Left ventricle myocardium superior (tissue), 1 donor: ENCODE measurements at places on chromosomes 3 and 15. TPM values are rescaled to one million over a fixed set of nuclear protein-coding genes. Genes with fewer than 3 reads are reported as not detected.

- DNase-seq = no peak
Observed at GRCh38 chr3:170723241-170723640, 137.4 kb upstream of the SLC7A14 start.

- DNase-seq = no peak
Observed at GRCh38 chr15:50797926-50798325, 32.4 kb upstream of the SPPL2A start.

- no peak for DNase-seq
Observed at GRCh38 chr3:64266983-64267382, 41.7 kb upstream of the PRICKLE2 start.

Gene CCR8
- total RNA-seq = not detected

Gene HSPBAP1
- total RNA-seq = 5.3 TPM

- DNase-seq = no peak
Observed at GRCh38 chr3:121482660-121483059, 63.1 kb downstream of the POLQ start.

DNA sequence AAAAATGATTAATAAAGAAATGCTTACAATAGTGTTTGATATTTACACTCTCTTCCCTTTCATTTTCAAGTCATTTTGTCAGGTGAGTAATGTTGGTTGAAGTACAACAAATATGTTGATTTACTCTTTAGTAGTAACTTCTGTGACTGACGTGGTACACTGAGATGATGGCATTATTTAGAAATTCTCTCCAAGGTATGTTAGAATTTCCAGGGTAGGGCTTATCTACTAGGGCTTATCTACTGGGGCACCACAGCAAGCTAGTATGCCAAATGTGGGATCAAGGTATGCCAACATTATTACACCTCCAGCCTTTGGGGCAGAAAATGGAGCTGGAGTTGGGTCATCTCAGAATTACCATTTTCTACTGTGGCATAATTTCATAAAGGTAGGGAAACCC lies 157.4 kb upstream of the AGTR1 start:
- DNase-seq = no peak

DNA sequence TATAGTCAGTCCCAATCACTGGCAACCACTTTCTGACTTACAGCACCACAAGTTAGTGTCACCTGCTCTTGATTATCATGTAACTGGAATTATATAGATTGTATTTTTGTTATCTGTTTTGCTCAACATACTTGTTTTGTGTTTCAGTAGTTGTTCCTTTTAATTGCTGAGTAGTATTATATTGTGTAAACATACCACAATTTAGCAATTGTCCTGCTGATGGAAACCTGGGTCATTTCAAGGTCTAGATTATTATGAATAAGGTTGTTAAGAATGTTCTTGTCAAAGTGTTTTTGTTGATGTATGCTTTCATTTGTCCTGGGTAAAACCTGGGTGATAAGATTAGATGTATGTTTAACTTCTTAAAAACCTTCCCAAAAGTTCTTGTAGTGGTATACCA lies 82.1 kb upstream of the MELTF start:
- DNase-seq = no peak

DNA sequence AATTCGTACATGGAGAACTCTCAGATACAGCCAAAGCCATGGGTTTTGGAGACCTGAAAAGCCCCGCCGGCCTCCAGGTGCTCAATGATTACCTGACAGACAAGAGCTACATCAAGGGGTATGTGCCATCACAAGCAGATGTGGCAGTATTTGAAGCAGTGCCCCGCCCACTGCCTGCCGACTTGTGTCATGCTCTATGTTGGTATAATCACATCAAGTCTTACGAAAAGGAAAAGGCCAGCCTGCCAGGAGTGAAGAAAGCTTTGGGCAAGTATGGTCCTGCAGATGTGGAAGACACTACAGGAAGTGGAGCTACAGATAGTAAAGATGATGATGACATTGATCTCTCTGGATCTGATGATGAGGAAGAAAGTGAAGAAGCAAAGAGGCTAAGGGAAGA lies 23.5 kb downstream of the MYO5A start:
- DNase-seq = peak; percentile 36

Gene ARGFX
- not detected for total RNA-seq

- no peak for DNase-seq
Observed at GRCh38 chr3:168405288-168405687, 309.6 kb upstream of the GOLIM4 start.

GRCh38 chr3:39277893-39278615 lies 1.8 kb downstream of the CX3CR1 start:
- DNase-seq = no peak

Gene NMNAT3
- 15.0 TPM for total RNA-seq

DNA sequence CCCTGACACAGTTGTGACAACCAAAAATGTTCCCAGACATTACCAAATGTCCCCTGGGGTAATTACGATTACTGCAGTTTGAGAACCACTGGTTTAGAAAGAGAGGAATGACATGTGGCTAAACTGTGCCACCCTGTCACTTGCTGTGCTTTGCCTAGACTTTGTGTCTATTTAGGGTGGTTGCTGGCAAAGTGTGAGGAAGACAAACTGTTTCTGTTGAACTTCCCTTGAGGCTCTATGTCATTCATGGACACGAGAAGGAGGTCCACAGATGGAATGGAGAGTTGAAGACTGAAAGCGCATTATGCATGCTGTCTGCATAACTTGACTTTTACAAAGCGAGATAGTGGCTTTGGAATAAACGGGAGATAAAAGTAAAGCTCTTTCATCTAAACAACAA lies 316.7 kb downstream of the FEZF2 start:
- no peak for DNase-seq

Gene DUOX2
- total RNA-seq = 0.05 TPM
